Stimulated activated CD8-positive, alpha-beta memory T cell treated with anti-CD3 and anti-CD28 coated beads, Interleukin-4, amount 100 ng/mL, for 4 hours (primary cell): ENCODE measurements at places on chromosomes 4 and X.

GRCh38 chr4:186939766-186940165 is 216.1 kb upstream of the FAT1 start:
- no peak for DNase-seq

GRCh38 chrX:37424000-37424429 is 74.9 kb downstream of the PRRG1 start:
- no peak for DNase-seq

GRCh38 chr4:165787516-165788274 is 85.3 kb upstream of the TLL1 start:
- no peak for DNase-seq

DNA sequence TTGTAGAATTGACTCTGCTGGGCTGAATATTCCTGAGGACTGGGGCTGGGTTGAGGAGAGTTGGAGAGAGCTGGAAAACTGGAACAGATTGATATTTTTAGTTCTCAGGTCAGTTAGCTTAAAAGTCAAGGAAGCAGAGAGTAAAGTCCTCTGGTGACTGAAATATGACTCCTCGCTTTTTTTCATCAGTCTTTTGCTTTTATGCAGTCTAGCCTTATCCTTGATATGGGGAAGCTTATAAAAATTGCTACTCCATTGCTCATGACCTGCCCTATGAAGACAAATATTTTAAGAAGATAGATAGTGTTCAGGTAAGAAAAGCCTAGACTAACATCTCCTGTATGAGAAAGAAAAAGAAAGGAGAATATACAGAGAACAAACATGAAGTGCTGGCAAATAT is 152.7 kb downstream of the C4orf33 start:
- no peak for DNase-seq

DNA sequence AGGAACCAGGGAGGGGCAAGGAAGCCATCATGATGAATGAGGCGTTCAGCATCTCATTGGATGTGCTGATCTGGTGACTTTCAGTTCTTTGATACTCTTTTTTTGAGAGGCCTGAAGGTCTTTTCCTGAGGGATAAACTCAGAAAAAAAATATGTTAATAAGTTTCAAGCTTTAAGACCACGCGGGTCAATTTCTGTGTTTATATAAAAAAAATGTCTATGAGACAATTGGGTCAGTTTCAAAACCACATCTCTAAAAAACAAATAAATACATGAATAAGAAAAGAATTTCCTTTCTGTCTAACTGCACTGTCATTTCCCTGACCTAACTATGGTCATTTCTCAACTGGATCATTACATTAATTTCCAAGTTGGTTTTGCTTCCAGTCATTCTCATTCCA is 62.6 kb downstream of the TRIML1 start:
- no peak for DNase-seq

- DNase-seq = no peak
Observed at GRCh38 chr4:76729980-76730379, 168.0 kb downstream of the SOWAHB start.

DNA sequence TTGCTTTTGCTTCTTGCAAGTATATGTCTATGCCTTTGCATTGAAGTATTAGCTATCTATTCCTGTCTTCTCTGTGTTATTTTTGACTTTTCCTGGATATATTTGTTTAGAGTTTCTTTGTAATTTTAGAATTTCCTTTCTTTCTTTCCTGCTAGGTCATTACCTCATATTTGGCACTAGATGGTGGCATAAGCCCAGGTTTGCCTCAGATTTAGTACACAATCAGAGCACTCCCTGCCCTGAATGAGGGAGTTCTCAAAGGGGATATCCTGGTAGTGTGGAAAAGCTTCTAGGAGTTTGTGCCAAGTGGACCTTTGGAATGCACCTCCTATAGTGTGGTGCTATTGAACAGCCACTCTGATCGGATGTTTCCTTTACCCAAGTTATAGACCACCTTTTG is 181.6 kb downstream of the UGT8 start:
- no peak for DNase-seq
